ENCODE measurements at places on chromosomes 4 and X.

- DNase-seq: no peak
Observed at GRCh38 chr4:6017800-6018199, 431 bp downstream of the C4orf50 start.

DNA sequence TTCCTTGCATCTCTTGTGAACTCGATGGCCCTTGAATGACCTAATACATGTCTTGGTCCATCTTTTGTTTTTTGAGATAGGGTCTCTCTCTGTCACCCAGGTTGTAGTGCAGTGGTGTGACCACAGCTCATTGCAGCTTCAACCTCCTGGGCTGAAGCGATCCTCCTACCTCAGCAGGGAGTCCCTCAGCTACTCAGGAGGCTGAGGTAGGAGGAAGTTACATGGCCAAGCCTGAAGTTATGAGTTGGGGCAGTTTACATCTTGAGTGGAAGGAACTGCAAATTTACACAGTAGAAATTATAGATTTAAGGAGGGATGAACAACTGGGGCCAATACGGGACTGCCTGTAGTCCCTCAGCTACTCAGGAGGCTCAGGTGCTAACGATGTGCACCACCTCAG, 97.2 kb upstream of the METTL14 start:
- DNase-seq: no peak

DNA sequence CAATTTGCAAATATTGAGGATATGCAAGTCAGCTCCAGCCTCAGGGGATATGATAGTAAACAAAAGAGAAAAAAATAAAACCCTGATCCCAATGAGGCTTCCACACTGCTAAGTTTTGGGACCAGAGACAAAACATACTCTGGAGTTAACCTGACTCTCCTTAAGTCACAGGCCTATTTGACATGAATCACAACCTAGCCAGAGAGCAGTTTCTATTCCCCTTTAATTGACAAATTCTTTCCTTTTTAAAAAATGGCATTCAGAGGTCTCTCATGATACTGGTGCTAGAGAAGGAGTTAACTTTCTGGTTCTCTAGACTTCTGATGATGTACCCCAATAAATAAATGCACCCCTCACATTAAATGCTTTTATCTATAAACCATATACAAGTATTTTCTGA, 8.8 kb downstream of the ACSL1 start:
- DNase-seq: no peak

GRCh38 chr4:153676984-153677383, 7.1 kb upstream of the TLR2 start:
- DNase-seq: no peak

- DNase-seq: no peak
Observed at GRCh38 chr4:110137829-110138228, 60.6 kb downstream of the ELOVL6 start.

DNA sequence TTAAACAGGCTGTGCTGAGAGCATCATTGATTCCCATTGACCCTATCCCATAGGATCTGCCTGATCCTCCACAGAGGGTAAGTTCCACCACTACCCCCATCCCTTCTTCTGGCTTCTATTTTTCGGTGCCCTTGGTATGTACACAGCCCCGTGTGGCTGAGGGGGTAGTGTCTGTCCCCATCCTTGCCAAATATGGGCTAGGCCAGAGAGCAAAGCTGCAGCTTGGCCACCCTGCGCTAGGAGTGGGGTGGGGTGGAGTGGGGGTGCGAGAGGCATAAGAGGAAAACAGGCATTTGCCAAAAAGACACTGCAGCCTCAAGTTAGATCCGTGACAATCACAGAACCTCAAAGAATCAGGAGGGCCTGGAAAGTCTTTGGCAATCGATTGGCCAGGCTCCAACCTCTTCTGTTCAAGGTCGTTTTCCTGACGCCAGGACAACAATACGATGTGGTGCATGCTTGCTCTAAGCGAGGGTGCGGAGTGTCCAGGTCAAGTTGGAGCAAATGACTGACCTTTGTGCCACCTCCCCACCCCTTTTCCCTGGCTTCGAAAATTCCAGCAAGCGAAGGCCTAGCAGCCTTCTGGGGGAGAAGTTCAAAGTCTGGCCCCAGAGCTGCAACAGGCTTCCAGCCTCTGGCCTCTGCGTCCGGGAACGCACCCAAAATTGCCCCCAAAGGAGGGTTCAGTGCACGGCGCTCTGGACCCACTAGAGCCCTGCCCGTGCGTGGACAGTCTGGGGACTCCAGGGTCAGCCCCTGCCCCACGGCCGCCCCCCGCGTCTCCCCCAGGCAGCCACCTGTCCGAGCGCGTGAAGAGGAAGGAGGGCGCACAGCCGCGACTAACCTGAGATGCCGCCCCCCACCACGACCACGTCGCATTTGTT, 598 bp downstream of the MAOB start:
- no peak for DNase-seq

- DNase-seq: no peak
Observed at GRCh38 chrX:48003367-48003757, 427 bp downstream of the ZNF182 start.

DNA sequence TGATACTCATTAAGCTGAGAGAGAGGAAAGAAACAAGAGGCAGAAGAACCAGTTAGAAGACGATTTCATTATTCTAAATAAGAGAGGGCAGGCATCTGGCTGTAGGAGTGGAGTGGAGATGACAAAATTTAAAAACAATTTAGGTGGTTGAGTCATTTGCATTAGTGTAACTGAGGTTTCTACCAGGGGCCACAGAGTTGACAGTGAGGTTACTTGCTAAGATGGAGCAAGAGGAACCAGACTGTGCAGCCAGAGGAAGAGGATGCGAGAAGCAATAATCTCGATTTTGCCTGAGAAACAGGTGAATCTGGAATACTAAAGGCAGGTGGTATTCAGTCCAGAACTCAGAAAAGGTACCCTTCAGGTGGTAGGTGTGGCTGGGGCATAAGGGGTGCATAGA, 491.9 kb downstream of the MID1IP1 start:
- no peak for DNase-seq

DNA sequence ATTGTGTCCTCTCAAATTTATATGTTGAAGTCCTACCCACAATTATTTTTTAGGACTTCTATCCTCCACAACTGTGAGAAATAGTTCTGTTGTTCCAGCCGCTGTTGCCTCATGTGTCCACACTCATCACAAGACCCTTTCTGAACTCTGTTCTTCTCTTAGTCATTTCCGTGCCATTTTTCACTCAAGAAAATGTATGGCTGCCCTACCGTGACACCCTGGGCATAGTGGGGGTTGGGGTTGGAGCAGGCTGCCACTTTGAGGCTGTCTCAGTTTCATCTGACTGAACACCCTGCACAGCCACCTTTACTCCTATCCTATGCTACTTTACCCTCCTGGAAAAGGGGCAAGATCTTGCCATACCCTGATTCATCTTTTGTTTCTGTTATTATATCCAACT, 319.1 kb downstream of the TENM3 start:
- DNase-seq: no peak

DNA sequence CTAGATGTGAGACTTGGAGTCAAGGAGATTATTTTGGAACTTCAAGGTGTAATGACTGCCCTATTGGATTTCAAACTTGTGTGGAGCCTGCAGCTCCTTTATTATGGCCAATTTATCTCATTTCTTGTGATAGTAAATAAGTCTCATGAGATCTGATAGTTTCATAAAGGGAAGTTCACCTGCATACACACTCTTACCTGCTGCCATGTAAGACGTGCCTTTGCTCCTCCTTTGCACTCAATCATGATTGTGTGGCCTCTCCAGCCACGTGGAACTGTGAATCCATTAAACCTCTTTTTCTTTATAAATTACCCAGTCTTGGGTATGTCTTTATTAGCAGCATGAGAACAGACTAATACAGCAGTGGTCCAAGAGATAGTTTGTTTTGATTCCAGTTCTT, 19.1 kb downstream of the PF4 start:
- no peak for DNase-seq

GRCh38 chr4:66443008-66443407, 772.7 kb upstream of the EPHA5 start:
- no peak for DNase-seq

DNA sequence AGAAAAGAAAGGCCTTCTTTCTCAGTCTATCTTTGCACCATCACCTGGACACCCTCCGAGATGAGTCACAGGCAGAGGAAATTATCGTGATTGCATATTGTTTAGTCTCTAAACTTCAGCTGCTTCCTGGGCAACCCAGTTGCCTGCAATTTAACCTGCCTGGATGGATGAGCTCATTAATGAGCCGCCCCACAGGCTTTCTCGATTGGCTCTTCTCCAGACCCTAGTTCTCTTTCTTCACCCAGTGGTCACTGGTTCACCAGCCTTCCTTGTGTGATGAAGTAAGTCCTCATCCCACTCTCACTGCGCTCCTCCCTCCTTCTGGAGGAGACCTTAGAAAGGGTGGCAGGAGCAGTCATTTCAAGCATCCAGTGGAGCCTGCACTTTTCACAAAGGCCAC, 94.4 kb downstream of the SOWAHB start:
- no peak for DNase-seq

DNA sequence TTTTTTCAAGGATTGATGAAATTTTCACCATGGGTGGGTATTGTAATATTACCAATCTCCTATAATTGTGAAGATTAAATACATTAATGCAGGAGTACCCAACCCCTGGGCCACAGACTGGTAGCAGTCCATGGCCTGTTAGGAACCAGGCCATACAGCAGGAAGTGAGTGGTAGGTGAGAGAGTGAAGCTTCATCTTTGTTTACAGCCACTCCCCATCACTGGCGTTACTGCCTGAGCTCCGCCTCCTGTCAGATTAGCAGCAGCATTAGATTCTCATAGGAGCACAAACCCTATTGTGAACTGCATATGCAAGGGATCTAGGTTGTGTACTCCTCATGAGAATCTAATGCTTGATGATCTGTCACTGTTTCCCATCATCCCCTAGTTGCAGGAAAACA, 15.1 kb downstream of the RAPGEF2 start:
- DNase-seq: no peak

DNA sequence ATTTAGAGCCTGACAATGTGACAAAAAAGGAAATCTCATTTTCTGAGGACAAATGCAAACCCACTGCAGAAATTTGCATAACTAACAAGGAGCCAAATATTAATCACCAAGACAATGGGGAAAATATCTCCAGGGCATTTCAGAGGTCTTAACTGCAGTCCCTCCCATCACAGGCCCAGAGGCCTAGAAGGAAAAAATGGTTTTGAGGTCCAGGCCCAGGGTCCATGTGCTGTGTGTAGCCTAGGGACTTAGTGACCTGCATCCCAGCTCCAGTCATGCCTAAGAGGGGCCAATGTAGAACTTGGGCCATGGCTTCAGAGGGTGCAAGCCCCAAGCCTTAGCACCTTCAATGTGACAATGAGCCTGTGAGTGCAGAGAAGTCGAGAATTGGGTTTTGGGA, 44.2 kb downstream of the P2RY10 start:
- DNase-seq: no peak

GRCh38 chr4:6224735-6225134, 24.4 kb upstream of the JAKMIP1 start:
- DNase-seq: no peak

DNA sequence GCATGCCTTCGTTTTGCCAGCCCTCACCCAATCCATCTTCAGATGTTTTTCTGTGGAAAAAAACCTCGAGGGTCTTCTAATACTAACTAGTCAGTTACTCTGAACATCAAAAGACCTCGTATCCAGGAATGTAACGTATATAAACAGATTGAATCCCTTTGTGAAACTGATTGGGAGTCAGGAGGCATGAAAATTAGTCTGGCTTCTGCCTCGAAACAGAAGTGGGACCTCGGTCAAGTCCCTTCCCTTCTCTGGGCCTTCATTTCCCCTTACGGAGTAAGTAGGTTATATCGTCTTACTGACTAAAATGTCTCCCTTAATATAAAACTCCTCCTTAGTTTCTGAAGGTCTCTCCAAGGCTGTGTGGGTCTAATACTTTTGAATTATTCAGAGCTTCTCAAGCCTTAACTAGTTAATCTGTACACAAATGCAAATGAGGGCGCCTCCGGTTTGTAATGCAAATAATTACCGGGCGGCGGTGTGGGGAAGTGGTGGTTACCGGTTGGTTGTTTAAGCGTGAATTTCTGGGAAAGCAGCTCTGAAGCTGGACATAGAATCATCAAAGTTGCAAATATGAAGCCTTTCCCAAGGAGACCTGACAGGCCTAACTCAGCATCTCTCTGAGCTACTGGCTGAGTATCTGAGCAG, 11.4 kb upstream of the NKRF start:
- DNase-seq: no peak

GRCh38 chr4:20311856-20312255, 60.2 kb downstream of the SLIT2 start:
- no peak for DNase-seq

GRCh38 chrX:40010550-40011321, 87.0 kb downstream of the BCOR start:
- DNase-seq: peak; percentile 43

- no peak for DNase-seq
Observed at GRCh38 chr4:3444351-3445110, 2.8 kb downstream of the HGFAC start.

- no peak for DNase-seq
Observed at GRCh38 chrX:147570483-147570882, 341.2 kb upstream of the FMR1 start.

DNA sequence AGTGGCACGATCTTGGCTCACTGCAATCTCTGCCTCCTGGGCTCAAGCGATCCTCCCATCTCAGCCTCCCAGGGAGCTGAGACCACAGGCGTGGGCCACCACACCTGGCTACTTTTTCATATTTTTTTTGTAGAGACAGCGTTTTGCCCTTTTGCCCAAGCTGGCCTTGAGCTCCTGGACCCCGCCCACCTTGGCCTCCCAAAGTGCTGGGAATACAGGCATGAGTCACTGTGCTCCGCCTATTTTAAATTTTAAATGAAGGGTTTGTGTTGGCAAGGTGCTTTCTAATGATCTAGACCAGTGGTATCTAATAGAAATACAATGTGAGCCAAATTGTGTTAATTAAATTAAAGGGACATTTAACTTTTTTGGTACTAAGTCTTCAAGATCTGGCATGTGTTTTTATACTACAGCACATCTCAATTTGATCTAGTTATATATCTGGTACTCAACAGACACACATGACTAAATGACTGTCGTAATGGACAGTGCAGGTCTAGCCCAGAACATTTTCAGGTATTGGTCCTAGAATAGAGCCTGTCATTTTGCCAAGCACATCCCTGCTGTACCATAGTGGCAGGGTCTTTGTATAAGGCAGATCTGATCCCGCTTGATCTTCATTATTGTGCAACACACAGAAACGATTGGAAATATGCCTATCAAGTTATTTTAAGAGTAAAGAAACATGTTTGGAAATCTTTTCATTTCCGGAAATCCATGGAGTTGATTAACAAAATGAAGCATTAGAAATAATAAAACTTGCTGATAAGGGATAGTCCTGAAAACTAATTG, 7.3 kb downstream of the PGK1 start:
- DNase-seq: no peak
